ENCODE measurements at places on chromosomes 1 and 21.

GRCh38 chr1:57943365-57943764 is 519.5 kb upstream of the DAB1 start:
- DNase-seq = no peak

DNA sequence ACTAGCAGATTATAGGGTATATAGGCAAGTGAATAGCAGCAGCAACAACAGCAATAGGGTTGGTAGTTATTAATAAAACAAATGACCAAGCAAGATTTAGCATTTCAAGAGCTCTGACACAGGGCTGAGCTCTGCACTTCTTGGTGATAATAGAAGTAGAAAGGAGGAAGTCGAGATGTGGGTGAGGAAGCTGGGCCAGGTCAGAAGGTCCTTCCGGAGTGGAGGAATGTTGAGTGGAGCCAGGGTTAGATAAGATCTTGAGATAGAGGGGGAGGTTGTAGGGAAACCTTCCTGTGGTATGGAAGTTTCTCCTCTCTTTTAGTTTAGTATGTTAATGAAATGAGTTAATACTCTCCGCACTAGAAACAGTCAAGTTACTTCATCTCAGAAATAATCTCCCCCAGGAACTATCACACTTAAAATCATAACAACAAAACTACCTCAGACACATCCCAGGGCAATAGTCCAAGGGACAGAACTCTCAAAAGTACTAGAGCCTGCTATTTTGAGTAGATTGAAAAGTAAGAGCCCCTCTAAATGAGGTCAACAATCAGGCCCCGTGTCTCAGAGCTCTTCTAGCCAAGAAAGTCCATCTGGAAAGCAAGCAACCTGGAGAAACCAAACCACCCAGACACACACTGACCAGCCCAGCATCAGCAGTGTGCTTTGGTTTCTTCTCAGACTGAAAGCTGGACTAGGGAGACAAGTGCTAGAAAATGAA is 45.4 kb upstream of the ATP1B1 start:
- no peak for DNase-seq

GRCh38 chr1:79150576-79150975 is 144.0 kb upstream of the ADGRL4 start:
- DNase-seq = no peak

DNA sequence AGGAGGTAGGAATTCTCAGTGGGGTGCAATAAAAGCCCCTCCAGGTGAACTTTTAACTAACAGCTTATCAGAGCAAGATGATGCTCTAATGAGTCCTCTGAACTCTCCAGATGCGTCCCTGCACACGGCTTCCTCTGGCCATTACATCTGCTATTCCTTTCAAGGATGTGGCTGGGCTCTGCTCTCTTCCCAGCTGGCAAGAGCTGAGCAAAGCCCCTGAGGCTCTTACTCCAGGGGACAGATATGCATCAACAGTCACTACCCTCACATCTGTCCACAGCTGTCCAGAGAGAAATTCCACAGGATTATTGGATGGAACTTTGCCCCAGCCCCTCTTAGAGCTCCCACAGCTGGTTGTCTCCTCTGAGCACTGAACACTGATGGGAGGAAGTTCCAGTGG is 267.8 kb downstream of the C1orf94 start:
- DNase-seq = no peak

DNA sequence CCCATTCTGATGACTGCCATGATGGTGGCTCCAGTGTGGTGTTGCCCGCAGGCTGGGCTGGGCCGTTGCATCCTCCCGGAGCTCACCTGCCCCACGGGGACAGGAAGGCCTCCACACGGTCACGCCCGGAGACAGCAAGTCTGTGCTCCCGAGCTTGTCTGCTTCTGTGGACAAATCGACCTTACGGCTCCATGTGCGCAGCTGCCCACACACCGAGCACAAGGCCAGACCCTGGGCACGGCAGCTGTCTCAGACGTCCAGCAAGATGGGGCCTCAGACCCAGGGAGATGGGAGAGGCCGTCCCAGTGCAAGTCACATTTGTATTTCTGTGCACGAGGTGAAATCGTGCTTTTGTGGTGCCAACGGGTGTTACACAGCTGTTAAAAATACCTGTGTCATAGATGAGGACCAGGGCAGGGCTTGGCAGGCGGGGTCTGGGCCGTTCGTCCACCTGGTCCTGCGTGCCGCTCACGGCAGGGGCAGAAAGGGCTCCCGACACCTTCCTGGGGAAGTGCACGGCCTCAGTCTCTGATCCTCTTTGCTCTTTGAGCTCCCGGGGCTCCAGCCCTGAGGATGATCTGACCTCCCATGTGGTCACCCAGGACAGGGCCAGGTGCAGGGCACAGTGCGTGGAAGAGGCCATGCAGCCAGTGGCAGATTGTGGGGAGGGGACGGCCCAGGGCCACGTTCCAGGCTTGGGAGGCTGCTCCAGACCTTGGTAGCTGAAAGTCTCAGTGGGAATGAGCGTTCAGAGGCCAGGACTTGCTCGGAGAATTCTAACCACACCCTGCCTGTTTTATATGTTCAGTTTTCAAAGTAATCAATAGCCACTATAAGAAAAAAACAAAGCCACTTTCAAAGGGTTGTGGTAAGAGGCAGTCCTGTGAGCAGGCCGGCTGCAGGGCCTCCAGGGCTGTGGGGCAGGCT is 13.5 kb downstream of the COL6A1 start:
- peak; percentile 0 for DNase-seq

DNA sequence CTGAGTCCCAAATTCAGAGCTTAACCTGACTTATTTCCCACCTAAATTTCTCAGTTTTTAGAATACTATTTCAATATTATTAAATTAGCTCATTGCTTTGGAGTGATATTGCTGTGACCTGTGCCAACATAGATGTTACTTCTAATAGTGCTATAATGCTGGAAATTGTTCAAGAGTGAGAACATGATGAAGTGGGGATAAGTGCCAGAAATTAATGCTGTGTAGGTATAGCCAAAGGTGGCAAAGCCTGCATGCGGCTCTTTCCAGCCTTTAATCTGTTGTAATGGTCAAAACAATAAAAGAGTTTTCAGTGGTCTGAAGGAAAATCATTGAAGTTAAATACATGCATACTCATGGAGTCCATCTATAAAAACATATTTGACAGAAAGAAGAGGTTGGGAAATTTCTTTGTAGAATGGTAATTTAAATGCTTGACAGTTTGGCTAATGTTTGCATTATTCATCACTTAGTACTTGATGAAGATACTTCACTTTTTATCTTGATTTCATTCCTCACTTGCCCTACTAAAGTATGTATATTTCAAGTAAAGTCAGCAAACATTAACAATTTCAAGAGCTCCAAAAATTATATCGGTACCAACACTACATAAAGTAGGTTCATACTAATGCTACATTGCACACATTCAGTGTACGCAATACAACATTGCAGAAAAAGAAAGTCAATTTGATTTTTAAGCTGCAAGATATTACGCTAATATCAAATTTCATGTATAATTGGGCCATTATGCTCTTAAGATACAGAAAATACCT is 82.1 kb downstream of the OLFM3 start:
- no peak for DNase-seq

GRCh38 chr1:65360648-65361047 is 51.3 kb downstream of the DNAJC6 start:
- DNase-seq = no peak

DNA sequence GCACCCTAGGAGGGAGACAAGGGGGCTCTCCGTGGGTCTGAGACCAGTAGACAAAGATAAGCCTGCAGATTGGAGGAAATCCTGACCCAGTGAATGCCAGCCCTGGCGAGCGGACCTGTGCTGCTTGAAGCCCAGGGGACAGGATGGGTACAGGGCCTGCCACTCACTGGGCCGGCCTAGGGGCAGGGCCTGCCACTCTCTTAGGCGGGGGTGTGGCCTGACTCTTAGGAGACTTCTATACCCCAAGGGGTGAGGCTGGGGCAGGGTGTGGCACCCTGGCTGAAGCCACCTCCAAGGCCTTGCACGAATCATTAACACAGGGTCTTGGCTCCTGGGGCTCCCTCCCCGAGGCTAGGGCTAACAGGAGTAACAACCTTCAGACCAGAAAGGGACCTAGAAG is 30.7 kb downstream of the TRIM62 start:
- no peak for DNase-seq

GRCh38 chr21:41511858-41512257 is 3.9 kb upstream of the TMPRSS2 start:
- DNase-seq = no peak

DNA sequence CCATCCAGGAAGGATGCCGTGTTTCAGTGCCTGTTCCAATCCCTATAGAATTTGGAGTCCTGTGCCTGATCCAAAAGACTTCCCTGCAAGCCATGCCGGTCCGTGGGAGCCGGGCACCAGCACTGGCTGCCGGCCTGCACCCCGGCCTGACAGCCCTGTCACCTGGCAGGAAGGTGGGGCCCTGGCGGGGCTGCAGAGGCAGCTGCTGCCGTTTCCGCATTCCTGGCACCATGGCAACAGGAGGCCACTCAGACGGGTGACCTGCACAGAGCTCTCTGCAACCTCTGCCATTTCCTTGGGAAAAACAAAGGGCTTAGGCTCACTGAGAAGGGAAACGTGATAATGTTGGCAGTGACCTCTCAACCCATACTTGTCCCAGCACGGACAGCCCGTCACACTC is 63.2 kb upstream of the TMEM51 start:
- DNase-seq = peak; percentile 35

GRCh38 chr1:184082541-184083415 is 31.2 kb downstream of the TSEN15 start:
- no peak for DNase-seq

- no peak for DNase-seq
Measured at GRCh38 chr1:39499668-39500067, 8.2 kb downstream of the BMP8A start.

DNA sequence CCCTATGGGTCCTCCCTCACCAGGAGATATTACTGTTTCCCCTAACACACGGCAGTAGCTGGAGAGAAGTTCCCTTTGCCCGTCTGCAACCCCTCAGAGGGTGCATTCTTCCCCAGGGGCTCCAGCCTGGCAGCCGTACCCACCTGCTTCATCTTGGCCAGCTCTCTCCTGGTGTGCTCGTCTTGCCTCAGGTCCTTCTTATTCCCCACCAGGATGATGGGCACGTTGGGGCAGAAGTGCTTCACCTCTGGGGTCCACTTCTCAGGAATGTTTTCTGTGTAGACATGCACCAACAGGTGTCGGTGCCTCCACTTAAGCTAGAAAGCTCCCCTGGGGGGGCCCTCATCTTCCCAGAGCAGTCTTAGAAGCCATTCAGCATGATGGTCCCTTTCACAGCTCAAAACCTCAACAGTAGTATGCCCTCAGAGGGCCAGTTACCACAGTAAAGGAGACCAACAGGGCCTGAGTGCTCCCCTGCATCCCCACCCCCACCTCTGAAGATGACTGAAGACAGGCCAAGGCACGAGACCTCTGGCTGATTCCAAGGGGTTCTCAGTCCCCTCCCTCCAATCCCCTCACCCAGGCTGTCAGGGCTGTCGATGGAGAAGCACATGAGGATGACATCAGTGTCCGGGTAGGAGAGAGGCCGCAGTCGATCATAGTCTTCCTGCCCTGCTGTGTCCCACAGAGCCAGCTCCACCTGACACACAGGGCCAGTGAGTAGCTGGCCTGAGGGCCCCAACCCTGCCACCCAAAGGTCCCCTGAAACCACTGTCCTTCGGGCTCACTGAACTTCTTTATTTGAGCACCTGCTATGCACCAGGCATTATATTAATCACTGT is 4.3 kb downstream of the RHOC start:
- DNase-seq = no peak

GRCh38 chr1:112636597-112637253 is 17.1 kb downstream of the CAPZA1 start:
- DNase-seq = no peak

DNA sequence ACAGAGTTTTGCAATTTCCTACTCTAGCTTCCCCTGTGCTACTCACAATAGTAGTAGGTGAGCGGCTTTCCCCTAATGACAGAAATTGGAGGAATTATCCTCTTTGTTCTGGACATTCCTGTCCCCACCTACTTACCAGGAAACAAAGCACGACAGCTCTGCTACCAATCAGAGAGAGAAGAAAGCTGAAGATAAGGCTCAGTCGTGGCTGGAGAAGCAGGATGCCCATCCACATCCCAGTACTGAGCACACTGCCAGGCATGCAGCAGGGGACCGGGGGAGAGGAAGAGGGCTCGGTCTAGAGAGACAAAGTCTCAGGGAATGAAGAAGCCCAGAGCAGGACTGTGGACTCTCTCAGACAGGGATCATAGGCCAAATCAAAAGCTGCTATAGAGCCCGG is 134.1 kb upstream of the KRTAP19-8 start:
- no peak for DNase-seq

DNA sequence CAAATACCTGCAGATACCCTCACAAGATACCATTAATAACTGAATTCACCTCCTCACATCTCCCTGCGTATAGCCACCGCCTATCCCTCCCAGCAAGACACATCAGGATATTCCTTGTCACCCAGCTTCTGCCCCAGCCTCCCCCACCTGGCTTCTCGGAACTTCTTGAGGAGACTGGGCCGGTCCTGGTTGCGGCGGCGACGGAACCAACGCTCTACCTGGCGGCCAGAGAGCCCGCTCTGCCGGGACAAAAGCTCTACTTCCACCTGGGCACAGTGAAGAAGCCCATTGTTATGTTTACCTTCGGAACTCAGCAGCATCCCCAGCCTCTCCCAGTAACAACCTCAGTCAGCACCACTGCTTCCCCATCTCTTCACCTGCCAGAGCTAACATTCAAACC is 6.7 kb downstream of the CERS2 start:
- DNase-seq = no peak

- DNase-seq = no peak
Measured at GRCh38 chr1:56376188-56376984, 203.0 kb downstream of the PLPP3 start.

DNA sequence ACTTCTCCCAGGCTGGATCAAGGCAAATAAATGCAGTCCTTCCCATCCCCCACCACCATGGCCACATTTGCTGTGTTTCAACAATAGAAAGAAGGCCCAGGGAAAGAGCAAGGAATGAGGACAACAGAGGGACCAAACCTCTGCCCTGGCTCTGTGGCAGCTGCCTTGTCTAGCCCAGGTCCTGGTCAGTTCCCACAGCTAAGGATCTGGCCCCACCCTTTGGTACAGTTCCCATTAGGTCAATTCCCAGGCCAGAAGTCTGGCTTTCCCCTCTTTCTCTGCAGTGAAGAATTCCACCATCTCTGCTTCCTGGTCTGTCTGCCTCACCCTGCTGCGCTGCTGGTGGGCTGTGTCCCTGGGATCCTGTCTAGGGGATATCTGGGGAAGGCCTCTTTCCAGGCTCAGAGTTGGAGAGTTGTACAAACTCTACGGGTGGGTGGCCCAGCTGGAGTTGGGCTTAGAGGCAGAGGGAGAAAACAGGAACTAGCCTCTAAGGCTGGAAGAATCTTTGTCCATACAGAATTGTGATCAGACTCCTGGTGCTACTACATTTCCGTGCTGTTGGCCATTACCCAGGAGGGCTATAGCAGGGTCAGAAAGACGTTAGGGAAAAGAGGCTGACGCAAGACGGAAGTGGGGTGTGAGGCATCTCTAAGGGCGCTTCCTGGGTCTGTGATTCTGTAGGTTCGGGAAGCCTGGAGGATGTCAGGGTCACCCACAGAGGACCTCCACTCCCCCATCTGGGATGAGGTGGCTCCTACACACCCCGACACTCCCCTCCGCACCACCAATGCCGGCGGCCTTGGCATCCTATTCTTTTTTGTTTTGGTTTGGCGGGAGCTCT is 953 bp upstream of the NDUFS2 start:
- DNase-seq = no peak

GRCh38 chr1:51444096-51444495 is 75.0 kb downstream of the EPS15 start:
- DNase-seq = no peak
